ENCODE measurements at places on chromosomes 6 and 20.
A peak's percentile ranks its signal among the peaks of the same experiment; 100 is the strongest.

- H3K27me3 ChIP-seq = peaks cover 4% of the 10 kb centered on the region
- peaks cover 44% of the 10 kb centered on the region for H3K36me3 ChIP-seq
- no peak for DNase-seq
- peaks cover 5% of the 10 kb centered on the region for H3K4me1 ChIP-seq
- no peak overlapping the region for H3K4me3 ChIP-seq
- no peak overlapping the region for H3K27ac ChIP-seq
These were observed 18.3 kb upstream of the NHSL1 start for GRCh38 chr6:138517635-138518034.

GRCh38 chr6:123808556-123808955, 4.9 kb downstream of the NKAIN2 start:
- DNase-seq = no peak
- H3K27me3 ChIP-seq = peaks cover 43% of the 10 kb centered on the region
- no peaks in the 10 kb centered on the region for H3K36me3 ChIP-seq
- H3K27ac ChIP-seq = no peak overlapping the region
- H3K4me3 ChIP-seq = no peak overlapping the region
- H3K4me1 ChIP-seq = peaks cover 6% of the 10 kb centered on the region

GRCh38 chr6:166588691-166589336, 2.3 kb upstream of the RAMACL start:
- H3K27ac ChIP-seq = no peak overlapping the region
- H3K36me3 ChIP-seq = no peaks in the 10 kb centered on the region
- H3K27me3 ChIP-seq = peaks cover 2% of the 10 kb centered on the region
- no peak for DNase-seq
- H3K4me3 ChIP-seq = no peak overlapping the region

- H3K27ac ChIP-seq = peak overlapping the region; percentile 72
- H3K4me3 ChIP-seq = no peak overlapping the region
- no peaks in the 10 kb centered on the region for H3K27me3 ChIP-seq
- peaks cover 35% of the 10 kb centered on the region for H3K36me3 ChIP-seq
These were observed 25.3 kb upstream of the KIF25 start for GRCh38 chr6:167972193-167972592.

DNA sequence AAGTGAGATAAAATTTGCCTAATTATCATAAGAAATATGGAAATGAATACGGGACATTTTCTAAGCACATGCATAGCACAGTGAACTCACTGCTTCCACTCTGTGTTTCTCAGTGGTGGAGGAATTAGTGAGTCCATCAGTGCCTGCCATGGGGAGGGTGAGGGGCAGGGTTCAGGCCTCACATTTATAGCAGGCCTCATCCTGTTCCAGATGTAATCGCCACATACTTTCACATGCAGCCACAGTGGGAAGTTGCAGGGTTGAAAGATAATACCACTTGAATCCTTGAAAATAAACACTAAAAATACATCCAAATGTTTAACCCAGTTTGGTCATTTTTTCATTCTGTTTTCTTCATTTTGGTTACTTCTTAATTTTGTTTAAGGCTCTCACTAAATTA, 29.9 kb upstream of the ANKEF1 start:
- H3K4me3 ChIP-seq = no peak overlapping the region
- no peak overlapping the region for H3K27ac ChIP-seq
- no peaks in the 10 kb centered on the region for H3K36me3 ChIP-seq
- DNase-seq = no peak
- peaks cover 6% of the 10 kb centered on the region for H3K4me1 ChIP-seq
- H3K27me3 ChIP-seq = peaks cover 3% of the 10 kb centered on the region

GRCh38 chr20:63463400-63464288, 8.8 kb downstream of the KCNQ2 start:
- H3K4me3 ChIP-seq = no peak overlapping the region
- H3K4me1 ChIP-seq = peaks cover 25% of the 10 kb centered on the region
- H3K27ac ChIP-seq = no peak overlapping the region
- H3K36me3 ChIP-seq = no peaks in the 10 kb centered on the region
- no peak for DNase-seq
- peaks cover 21% of the 10 kb centered on the region for H3K27me3 ChIP-seq

DNA sequence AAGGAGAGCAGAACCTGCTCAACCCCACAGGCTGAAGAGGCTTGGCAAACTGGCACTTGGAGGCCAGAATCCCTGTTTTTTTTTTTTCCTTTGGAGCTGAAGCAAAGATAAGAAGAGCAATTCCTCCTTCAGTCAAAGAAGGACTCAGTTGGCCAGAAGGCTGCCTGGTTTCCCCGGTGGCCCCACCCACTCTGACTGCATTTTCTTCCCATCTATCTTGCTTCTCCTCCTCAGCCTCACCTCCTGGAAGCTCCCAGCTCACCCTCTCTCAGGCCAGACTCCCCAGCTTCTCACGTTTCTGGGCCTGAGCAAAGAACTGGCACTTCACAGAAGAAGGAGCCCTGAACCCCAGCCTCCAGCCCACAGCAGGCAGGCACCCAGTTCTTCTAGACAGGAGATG, 2.4 kb downstream of the LRFN2 start:
- no peak for DNase-seq
- H3K36me3 ChIP-seq = no peaks in the 10 kb centered on the region
- peak overlapping the region; percentile 3 for H3K4me3 ChIP-seq

GRCh38 chr6:111737065-111737521, 131.4 kb upstream of the TRAF3IP2 start:
- H3K4me3 ChIP-seq = no peak overlapping the region
- peaks cover 57% of the 10 kb centered on the region for H3K36me3 ChIP-seq
- H3K4me1 ChIP-seq = peaks cover 53% of the 10 kb centered on the region
- peak overlapping the region; percentile 55 for H3K27ac ChIP-seq

- no peak for DNase-seq
- peaks cover 72% of the 10 kb centered on the region for H3K36me3 ChIP-seq
- H3K27ac ChIP-seq = peak overlapping the region; percentile 81
These were observed 31.1 kb downstream of the BRPF3 start for GRCh38 chr6:36227379-36228228.

GRCh38 chr6:16969699-16970655, 131.9 kb upstream of the STMND1 start:
- peaks cover 9% of the 10 kb centered on the region for H3K4me1 ChIP-seq
- H3K4me3 ChIP-seq = no peak overlapping the region
- H3K27me3 ChIP-seq = peaks cover 20% of the 10 kb centered on the region
- no peaks in the 10 kb centered on the region for H3K36me3 ChIP-seq

DNA sequence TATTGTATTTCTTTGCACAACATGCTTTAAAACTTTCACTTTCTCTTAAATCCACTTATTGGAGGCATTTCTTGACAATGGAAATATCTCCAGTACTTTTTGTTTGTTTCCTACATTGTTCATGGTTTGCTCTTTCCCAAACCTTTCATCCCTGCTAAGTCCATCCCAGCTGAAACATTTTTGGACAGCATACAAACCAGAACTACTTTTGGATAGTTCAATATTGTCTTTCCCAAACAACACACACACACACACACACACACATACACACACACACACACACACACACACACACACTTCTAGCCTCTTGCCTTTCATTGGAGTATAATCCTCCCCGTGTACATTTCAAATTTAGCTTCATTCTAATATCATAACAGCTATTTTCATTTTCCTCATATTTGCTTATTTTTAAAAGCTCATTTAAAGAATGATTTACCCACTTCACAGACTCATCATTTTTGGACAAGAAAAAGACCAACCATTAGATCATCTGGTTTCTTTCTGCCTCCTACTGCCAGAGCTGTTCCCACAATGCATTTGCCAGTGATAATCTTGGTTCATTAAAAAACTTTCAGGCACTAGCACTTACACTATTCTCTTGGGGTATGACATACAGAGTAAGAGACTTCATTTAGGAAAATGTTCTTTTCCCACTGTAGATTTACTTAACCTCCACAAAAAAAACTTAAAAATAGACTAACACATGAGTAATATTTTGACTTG, 248.1 kb downstream of the CD109 start:
- no peak overlapping the region for H3K27ac ChIP-seq
- no peaks in the 10 kb centered on the region for H3K4me1 ChIP-seq
- no peak overlapping the region for H3K4me3 ChIP-seq
- H3K27me3 ChIP-seq = peaks cover 4% of the 10 kb centered on the region
- no peak for DNase-seq

DNA sequence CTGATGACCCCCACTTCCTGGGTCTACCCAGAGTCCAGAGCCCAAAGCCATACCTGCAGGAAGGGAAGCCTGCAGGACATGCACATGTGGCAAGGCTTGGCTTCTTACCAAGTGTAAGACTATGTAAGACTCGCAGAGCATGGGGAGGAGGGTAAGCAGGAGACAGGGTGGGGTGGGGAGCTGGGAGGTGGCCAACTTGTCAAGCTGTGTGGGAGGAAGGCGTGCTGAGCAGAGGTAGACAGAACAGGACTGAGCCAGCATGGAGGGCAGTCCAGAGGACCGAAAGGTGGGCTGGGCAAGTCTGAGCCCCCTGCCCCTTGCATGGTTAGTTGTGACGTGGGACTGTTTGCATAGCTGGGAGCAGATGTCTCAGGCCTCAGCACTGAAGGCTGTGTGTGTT, 53.4 kb upstream of the RNF24 start:
- peaks cover 58% of the 10 kb centered on the region for H3K4me1 ChIP-seq
- no peaks in the 10 kb centered on the region for H3K36me3 ChIP-seq
- DNase-seq = no peak

GRCh38 chr6:157760589-157761330, 62.3 kb upstream of the SNX9 start:
- H3K27ac ChIP-seq = no peak overlapping the region
- peaks cover 10% of the 10 kb centered on the region for H3K27me3 ChIP-seq
- no peaks in the 10 kb centered on the region for H3K36me3 ChIP-seq
- no peak for DNase-seq

GRCh38 chr6:169227116-169227515, 26.5 kb downstream of the THBS2 start:
- peaks cover 12% of the 10 kb centered on the region for H3K4me1 ChIP-seq
- no peak for DNase-seq
- no peak overlapping the region for H3K4me3 ChIP-seq
- H3K27ac ChIP-seq = no peak overlapping the region
- no peaks in the 10 kb centered on the region for H3K36me3 ChIP-seq
- H3K27me3 ChIP-seq = peaks cover 7% of the 10 kb centered on the region

GRCh38 chr6:34959224-34959623, 70.2 kb downstream of the ANKS1A start:
- H3K36me3 ChIP-seq = no peaks in the 10 kb centered on the region
- H3K4me3 ChIP-seq = no peak overlapping the region
- H3K4me1 ChIP-seq = peaks cover 11% of the 10 kb centered on the region
- DNase-seq = no peak
- H3K27me3 ChIP-seq = peaks cover 4% of the 10 kb centered on the region

GRCh38 chr6:85612690-85613474, 19.2 kb upstream of the SNX14 start:
- no peaks in the 10 kb centered on the region for H3K27me3 ChIP-seq
- no peak overlapping the region for H3K4me3 ChIP-seq
- no peak for DNase-seq
- no peak overlapping the region for H3K27ac ChIP-seq
- H3K36me3 ChIP-seq = peaks cover 53% of the 10 kb centered on the region
- H3K4me1 ChIP-seq = no peaks in the 10 kb centered on the region

- H3K36me3 ChIP-seq = peaks cover 21% of the 10 kb centered on the region
- H3K27me3 ChIP-seq = no peaks in the 10 kb centered on the region
- peaks cover 23% of the 10 kb centered on the region for H3K4me1 ChIP-seq
- H3K27ac ChIP-seq = peak overlapping the region; percentile 59
- no peak overlapping the region for H3K4me3 ChIP-seq
These were observed 160.7 kb downstream of the ZFAND3 start for GRCh38 chr6:37980222-37980595.

- peaks cover 43% of the 10 kb centered on the region for H3K4me1 ChIP-seq
- no peak overlapping the region for H3K4me3 ChIP-seq
- H3K36me3 ChIP-seq = peaks cover 76% of the 10 kb centered on the region
- DNase-seq = no peak
- H3K27ac ChIP-seq = peak overlapping the region; percentile 69
These were observed 13.5 kb downstream of the NINL start for GRCh38 chr20:25571817-25572216.

DNA sequence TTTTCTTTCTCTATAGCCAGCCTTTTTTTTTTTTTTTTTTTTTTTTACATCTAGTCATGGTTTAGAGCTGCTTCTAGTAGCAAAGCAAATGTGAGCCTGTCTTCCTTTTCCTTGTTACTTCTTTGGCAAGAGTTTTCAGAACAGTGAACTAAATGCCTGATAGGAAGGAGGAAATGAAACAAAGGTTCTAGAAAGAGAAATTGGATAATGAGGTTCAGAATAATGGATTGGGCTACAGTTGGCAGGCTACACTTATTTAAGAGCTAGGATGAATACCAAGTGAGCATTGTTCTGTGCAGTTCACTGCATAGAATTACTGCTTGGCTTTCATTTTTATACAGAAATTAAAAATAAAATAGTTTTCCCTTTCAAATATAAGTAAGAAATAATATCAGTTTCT, 78.6 kb downstream of the HIVEP1 start:
- peak overlapping the region; percentile 88 for H3K27ac ChIP-seq
- no peak overlapping the region for H3K4me3 ChIP-seq
- H3K36me3 ChIP-seq = peaks cover 45% of the 10 kb centered on the region
- H3K27me3 ChIP-seq = no peaks in the 10 kb centered on the region
- no peaks in the 10 kb centered on the region for H3K4me1 ChIP-seq

Measured in nephron progenitor cell (in vitro differentiated cells).